ENCODE measurements at places on chromosomes 1 and 21.

GRCh38 chr1:156709031-156709430 lies 3.6 kb upstream of the CRABP2 start:
- DNase-seq = no peak

GRCh38 chr1:206419250-206419649 lies 51.0 kb upstream of the IKBKE start:
- no peak for DNase-seq

DNA sequence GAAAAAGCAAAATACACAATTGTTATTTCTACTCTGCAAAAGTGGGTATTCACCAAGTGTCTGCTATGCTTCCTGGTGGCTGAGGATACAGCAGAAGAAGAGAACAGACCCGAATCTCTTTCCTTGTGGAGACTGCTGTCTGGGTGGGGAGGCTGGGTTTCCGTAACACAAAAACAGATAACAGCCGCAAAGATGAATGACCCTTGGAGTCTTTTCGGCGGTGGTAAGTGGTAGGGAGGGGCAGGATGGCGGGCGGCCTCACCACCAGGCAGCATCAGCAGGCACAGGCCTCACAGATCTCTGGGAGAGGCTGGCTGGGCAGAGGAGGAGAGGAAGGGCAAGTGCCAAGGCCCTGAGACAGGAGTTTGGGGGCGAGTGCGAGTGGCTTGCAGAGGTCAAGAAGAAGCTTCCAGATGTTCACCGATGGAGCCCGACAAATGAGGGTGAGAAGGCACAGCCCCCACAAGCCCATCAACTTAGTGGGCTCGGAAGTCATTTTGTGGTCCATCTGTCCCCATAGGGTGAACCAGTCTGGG lies 164.2 kb downstream of the RHOU start:
- DNase-seq = no peak

DNA sequence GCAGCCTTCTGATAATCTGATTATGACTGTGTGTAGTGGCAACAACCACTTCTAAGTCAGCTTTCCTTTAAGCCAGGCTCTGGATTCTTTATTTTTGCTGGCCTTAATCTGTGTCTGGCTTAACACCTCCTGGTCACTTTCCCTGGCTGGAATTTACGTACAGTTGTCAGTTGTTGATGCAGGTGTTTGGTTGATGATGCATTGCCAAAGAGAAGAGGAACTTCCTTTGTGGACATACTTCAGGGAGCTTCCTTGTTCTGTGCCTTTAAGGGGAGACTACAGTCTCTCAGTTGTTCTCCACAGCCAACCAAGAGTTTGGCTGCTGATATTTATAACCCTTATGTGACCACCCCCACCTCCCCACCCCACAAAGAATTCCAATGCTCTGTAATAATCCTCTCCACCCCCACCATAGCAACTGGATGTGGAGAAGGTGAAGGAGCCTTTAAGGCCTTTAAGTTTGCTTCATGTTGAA lies 96.0 kb upstream of the BMP8A start:
- no peak for DNase-seq

DNA sequence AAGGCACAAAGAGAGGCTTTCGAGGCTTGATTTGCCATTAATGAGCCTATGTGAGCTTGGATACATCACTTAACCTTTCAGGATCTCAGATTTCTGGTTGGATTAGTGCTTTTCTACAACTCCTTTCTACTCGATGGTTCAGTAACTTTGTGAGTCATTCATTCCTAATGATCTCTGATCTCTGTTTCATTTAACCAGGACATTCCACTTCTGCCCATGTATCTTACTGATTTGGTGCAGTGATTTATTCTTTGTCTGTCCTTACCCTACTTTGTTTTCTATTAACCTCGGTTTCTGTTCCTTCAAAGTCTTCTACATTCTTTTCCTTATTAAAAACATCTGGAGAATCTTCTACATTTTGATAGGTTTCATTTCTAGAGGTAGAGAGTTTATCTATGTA lies 94.6 kb upstream of the ZBTB18 start:
- no peak for DNase-seq

DNA sequence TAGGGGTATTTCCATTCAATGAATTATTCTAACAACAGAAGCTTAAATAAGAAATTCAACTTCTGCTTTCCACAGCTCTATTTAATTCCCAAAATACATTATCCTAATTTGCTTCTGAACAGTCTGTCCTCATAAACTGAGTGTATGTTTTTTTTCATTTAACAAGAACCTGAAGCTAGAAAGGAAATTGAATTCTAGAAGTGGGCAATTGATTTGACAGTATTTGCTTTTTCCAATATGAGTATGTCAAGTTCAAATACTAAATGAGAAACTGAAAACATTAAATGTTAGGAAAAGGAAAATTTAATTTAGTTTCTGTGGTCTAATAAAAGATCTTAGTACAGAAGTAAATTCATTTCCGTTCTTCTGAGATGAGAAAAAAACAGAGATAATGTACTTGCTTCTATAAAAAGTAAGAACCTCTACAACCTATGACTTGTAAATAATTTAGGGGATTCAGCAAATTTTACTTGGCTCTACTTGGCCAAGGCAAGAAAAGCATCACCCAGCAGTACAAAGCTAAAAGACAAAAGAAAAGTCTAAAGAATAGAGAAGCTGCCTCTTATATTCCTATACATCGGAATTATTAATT lies 31.1 kb downstream of the RAB3GAP2 start:
- no peak for DNase-seq

GRCh38 chr1:82108843-82109242 lies 308.1 kb downstream of the ADGRL2 start:
- DNase-seq = no peak

DNA sequence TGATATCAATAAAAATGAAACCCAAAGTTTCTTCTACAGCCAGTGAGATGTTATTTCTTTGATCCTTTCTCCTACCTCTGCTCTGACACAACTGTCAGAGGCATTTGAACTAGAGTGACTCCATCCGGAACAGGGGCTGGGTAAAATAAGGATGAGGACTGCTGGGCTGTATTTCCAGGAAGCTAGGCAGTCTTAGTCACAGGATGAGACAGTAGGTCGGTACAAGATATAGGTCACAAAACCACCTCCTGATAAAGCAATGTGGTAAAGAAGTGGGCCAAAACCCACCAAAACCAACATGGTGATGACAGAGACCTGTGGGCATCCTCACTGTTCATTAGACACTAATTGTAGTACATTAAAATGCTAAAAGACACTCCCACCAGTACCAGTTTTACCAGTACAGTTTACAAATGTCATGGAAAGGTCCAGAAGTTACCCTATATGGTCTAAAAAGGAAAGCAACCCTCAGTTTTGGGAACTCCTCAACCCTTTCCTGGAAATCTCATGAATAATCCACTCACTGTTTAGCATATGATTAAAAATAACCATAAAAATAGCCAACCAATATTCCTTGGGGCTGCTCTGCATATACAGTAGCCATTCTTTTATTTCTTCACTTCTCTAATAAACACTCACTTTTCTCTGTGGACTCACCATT lies 96.7 kb downstream of the GABPA start:
- no peak for DNase-seq

DNA sequence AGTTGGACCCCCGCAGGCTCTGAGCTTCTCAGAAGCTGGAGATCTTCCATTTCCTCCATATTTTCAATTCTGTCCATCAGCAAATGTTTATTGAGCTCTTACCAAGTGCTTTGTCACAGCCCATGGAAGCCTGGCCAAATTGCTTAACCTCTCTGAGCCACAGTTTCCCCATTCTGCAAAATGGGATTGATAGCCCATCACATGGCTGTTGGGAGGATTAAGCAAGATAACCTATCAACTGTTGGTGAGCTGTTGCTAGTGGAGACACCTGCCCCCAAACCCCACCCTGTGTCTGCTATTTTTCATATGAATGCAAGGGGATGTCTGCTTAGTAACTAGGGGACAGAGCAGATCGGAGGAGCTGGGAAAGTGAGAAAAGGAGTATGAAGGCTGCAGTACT lies 38.3 kb downstream of the CD34 start:
- DNase-seq = no peak

DNA sequence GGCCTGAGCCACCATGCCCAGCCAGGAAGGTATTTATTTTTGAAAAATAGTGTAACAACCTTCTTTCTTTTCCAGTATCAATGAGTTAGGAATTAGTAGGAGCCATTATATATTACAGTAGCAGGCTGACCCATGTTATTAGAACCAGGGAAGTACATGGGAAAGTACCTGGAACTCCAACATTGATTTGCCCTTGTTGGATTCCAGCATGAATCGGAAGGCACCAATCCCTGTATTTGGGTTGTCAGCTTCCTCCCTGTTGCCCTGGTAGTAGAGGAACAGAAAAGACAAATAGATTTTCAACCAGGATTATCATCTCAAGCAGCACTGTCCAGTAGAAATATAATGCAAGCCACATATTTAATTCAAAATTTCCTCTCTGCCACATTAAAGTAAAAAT lies 10.2 kb upstream of the RBM8A start:
- DNase-seq = no peak

DNA sequence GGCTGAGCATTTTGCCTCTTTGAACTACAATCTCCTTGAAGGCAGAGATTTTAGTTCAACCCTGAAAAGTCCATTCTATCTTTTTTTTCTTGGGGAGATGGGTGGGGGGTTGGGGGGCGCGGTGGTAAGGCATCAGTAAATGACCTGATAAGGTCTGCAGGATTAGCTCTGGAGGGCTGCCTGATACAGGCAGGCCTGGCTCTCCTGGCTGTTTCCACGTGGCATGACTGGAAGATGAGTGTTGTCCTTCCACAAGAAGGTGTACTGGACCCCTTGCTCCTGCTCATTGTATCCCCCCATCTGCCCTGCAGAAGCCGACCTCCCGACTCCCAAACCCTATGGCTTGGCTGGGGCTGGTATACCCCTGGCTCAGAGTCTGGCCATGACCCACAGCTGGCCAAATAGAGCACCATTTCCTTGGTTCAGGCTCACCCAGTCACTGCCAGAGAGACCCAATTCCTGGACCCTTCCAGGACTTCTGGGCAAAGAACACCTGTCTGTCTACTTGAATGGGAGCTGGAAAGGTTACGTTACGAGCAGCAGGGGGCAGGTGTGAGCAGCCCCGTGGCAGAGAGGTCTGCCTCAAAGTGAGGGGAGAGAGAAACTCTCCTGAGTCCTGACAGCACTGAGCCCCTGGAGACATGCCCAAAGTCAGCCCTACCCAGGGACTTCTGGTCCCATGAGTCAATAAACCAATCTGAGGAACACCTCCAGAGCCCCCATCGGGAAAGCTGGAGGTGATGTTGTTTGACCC lies 17.0 kb downstream of the DHRS3 start:
- DNase-seq = no peak

GRCh38 chr1:61244114-61244513 lies 161.8 kb downstream of the NFIA start:
- DNase-seq = no peak

DNA sequence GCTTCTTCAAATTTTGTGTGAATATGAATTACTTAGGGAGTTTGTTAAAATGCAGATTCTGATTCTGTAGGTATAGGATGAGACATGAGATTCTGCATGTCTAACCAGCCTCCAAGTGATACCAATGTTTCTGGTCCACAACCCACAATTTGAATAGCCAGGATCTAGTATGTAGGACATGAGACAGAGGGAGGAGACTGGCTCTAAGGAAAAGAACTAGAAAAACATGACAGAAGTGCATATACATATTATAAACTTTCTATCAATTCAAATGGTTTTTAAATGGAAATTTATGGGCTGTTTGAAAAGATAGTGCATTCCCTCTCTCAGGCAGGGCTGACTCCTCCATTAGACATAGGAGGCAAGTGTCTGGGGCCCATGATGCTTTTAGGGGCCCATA lies 33.9 kb upstream of the NPL start:
- no peak for DNase-seq

- peak; percentile 97 for DNase-seq
Measured at GRCh38 chr21:36069713-36070583, at the start of gene CBR1. Gene CBR1, plus strand, starts transcription at chr21:36070024. Its CDS starts 92 bp downstream, at chr21:36070116.

DNA sequence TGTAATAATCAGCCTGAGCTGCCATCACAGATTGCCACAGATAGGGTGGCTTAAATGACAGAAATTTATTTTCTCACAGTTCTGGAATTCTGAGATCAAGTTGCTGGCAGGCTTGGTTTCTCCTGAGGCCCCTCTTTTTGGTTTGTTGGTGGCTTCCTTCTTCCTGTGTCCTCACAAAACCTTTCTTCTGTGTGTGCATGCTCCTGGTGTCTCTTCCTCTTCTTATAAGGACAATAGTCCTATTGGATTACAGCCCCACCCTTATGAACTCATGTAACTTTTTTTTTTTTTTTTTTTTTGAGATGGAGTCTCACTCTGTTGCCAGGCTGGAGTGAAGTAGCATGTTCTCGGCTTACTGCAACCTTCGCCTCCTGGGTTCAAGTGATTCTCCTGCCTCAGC lies 41.0 kb upstream of the F3 start:
- no peak for DNase-seq

DNA sequence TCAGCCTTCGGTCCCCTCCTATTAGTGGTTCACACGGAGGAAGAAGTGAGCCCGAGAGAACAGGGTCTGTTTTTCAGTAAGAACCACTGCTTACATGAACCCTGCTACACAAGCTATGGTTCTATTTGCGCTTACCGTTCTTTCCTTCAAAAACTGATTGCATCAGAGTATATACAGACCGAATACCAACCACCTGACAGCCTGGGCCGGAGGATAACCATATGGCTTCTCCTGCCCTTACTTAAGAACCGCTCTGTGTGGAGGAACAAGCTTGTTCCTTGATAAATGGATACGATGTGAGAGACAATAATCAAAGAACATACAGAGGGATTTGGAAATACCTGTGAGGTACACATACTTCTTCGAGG lies 1.1 kb upstream of the KCNT2 start:
- no peak for DNase-seq

DNA sequence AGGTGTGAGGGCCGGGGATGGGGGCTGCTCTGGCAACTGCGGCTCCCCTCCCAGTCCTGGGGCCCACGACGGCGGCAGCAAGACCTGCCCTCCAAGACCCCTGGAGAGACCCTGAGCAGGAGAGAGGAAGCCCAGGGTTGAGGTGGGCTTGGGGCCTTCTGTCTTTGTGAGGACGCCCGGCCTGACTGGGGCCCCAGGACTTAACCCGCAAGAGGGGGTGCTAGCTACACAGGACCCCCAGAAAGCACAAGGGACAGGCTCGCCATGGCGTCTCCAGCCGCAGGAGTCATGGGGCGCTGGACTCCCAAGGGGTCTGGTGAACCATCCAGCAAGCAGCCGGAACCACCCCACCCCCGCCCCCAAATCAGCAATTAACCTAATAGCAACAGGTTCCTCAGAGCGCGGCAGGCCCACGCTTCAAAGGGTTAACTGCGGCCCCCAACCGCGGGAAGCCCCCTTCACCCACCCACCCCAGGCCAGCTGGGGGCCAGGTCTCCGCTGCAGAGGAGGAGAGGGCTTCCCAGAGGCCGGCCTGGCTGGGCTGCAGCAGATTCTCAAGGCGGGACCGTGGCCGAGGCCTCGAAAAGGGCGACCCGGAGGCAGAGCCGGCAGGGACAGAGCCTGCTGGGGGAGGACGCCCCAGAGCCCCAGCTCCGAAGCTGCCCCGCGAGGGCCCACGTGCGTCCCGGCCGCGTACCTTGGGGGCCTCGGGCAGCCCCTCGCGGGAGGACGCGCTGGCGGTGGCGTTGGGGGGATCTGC lies 525 bp downstream of the C1QTNF12 start:
- DNase-seq = no peak

Data from globus pallidus (tissue), 1 donor.